ENCODE measurements at places on chromosomes 7 and 10.

DNA sequence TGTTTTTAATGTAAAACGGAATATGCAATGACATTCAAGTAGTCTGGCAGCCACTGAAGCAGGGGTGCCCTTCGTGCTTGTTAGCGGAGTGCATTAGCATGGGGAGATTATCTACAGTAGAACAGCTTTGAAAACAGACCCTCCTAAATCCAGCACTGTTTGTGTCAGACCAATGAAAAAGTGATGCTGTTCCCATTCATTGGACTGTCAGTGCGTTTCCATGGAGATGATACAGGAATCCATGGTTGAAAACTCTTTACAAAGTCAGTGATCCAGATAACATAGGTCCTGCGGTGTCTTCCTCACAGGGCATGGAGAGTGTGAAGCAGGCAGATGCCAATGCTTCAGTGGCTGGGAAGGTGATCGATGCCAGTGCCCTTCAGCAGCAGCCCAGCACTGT lies 73.6 kb downstream of the ITGB8 start:
- DNase-seq: no peak

DNA sequence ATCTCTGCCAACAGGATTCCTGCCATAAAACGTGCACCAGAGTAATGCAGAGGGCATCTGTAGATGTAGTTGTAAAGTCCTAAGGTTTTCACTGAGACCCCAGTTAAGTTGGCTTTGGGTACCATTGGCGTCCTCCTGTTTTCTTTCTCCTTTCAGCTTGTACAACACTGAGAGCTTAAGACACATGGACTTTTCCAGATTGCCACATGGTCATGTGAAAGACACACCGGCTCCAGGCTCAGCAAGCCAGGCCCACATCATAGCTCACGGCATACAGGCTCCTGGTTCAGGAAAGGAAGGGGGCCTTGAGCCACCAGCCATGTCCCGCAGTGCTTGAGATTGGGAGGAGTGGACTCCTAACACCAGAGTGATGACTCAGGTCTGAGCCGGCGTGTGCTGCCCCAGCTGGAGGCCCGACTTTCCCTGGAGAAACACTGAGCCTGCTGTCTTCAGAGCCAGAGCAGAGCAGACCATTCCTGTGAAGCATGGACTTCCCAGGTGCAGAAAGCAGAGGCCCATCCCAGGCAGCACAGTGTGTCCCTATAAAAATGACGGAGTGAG lies 252.7 kb downstream of the PRPF18 start:
- DNase-seq: no peak

DNA sequence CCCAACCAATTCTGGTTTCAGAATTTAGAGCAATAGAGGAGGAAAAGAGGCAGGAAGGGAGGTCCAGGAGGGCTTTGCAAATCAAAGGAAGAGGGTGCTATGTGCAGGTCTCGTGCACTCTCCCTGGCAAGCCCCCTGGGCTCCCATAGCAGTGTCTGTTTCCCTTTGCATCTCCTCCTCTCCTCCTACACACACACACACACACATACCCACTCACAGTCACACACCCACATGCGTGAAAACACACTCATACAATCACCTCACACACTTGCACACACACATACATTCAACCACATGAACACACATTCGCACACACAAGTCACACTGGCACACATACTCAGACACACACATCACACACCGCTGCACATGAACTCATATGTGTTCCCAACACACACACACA lies 105.3 kb downstream of the OAT start:
- no peak for DNase-seq

DNA sequence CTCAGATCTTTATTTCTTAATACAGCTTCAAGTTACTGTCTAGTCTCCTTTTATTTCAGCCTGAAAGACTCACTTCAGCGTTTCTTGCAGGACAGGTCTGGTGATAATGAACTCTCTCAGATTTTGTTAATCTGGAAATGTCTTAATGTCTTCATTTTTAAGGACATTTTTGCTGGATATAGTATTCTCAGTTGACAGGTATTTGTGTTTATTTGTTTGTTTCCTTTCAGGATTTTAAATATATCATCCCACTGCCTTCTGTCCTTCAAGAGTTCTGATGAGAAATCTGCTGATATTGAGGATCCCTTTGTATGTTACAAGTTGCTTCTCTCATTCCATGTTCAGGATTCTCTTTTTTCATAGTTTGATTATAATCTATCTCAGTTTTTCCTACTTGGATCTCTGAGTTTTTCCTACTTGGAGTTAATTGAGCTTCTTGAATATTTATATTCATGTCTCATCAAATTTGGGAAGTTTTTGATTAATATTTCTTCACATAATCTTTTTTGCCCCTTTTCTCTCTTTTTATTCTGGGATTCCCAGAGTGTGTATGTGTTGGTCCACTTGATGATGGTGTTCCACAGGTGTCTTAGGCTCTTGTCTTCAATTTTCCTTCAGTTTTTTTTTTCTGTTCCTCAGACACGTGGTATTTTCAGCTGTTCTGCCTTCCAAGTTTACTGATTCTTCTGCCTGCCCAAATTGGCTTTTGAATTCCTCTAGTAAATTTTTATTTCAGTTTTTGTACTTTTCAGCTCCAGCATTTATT lies 49.9 kb downstream of the PTEN start:
- no peak for DNase-seq

DNA sequence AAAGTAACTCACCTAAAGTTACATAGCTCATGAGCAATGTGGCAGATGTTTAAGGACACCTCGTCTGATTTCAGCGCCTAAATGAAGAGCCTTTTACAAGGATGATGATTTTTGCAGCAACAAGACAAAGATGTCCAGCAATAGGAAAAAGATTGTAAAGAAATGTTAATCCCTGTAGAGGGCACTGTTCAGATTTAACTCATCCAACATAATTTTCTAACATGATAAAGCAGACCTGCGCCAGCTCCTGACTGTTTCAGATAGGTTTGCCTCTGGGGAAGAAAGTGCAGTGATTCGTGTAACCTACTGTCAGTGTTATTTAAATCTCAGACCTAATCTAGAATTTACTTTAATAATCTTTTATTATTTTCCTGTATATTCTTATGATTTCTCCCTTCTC lies 595.2 kb downstream of the AUTS2 start:
- peak; percentile 19 for DNase-seq

DNA sequence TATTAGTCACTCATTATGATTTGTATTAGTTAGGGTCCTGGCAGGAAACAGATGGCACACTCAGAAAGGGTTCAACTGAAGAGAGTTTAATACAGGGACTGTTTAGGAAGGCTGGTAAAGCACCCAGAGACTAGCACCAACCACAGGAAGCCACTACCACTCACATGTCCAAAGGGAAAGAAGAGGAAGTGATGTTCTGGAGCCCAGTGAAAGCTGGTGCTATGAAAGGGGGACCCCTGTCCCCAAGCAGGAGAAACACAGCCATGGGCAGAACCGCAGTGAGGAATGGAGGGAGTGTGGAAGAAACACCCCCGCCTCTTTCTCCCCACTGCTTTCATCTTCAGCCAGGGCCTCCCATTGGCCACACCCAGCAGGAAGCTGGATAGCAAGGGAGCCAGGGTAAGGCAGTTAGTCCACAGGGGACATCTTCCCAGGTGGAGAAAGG lies 3.2 kb upstream of the VSIR start:
- DNase-seq: no peak

- DNase-seq: peak; percentile 69
Measured at GRCh38 chr10:43407148-43407575, 1.8 kb downstream of the HNRNPF start.

DNA sequence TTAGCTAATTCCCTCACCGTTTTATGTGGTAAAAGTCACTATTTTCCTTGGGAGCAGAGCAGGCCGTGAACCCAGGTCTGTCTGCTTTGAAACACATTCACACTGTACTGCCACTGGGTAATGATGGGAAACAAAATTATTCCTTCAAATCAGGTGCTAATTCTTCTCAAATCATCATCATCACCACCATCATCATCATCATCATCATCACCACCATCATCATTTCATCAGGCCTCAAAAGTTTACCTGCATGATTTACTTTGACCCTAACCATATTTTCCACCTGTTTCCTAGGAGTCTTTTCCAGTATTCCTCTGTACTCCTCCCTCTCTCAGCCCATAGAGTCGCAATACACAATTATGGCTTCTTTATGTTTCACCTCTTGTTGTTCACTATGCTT lies 220.5 kb downstream of the GLI3 start:
- no peak for DNase-seq

- no peak for DNase-seq
Measured at GRCh38 chr10:113979409-113979808, 64.3 kb upstream of the ADRB1 start.

GRCh38 chr10:121303287-121303890 lies 294.9 kb downstream of the FGFR2 start:
- DNase-seq: no peak

- no peak for DNase-seq
Measured at GRCh38 chr7:123645516-123645915, 10.2 kb upstream of the LMOD2 start.

DNA sequence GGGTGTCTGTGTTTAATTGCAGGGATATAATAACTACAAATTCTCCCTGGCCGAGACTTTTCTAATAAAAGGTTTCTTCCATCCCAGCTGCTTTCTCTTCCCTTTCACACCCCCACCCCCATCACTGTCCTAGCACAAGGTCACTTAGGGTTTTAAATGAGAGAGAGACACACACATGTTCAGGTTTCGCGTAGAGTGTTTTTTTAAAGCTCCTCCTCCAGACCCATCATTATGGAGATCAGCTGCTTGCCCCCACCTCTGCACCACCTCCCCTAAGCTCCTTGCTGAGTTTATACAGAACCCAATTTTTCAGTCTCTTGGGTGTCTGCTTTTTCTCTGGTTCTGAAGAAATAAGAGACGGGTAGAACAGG lies 18.6 kb downstream of the LRMDA start:
- DNase-seq: no peak

- DNase-seq: no peak
Measured at GRCh38 chr10:126592901-126593300, 77.6 kb downstream of the C10orf90 start.

- no peak for DNase-seq
Measured at GRCh38 chr7:15228831-15229230, 326.3 kb upstream of the DGKB start.

DNA sequence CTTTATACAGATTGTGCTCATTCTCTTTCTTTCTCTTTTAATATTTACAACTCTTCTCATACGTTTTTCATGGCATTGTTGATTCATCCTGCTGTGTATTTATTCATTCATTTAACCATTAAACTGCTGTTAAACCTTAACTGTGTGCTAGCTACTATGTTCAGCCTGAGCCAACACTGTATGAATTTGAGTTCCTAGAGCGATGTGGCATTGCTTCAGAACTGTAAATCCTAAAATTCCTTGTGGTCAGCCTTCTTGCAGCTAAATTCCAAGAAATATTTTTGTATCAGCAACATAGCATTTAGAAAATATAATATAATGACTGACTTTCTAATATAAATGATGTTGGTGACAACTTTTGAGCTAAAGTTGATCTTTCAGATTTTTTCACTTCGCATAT lies 184.7 kb upstream of the FZD1 start:
- no peak for DNase-seq

GRCh38 chr10:1177936-1178335 lies 121.8 kb downstream of the WDR37 start:
- DNase-seq: no peak

DNA sequence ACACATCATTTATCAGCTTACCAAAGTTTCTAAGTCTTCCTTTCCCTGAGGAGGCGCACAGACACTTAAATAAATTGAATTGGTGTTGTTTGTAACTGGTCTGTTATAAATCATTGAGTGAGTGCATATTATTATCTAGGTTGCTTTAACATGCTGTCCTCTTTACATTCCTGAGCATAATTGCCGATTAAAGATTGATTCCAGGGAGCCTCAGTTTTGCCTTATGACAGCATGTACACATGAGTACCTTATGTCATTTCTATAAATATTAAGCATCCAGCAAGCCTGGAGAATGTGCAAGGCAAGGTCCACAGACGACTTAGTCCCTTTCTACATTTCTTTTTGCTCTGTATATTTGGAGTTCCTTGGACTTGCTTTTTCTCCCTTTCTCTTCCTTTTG lies 177.9 kb upstream of the STEAP4 start:
- DNase-seq: no peak

GRCh38 chr7:22361320-22361719 lies 4.4 kb upstream of the RAPGEF5 start:
- DNase-seq: no peak

- DNase-seq: peak; percentile 65
Measured at GRCh38 chr10:106795619-106796018, 368.9 kb downstream of the SORCS1 start.

GRCh38 chr10:98323221-98324164 lies 55.5 kb upstream of the LOXL4 start:
- DNase-seq: no peak

GRCh38 chr7:47884675-47885074 lies 63.6 kb downstream of the PKD1L1 start:
- DNase-seq: no peak

GRCh38 chr10:47188156-47188555 lies 111.8 kb upstream of the GDF10 start:
- no peak for DNase-seq

DNA sequence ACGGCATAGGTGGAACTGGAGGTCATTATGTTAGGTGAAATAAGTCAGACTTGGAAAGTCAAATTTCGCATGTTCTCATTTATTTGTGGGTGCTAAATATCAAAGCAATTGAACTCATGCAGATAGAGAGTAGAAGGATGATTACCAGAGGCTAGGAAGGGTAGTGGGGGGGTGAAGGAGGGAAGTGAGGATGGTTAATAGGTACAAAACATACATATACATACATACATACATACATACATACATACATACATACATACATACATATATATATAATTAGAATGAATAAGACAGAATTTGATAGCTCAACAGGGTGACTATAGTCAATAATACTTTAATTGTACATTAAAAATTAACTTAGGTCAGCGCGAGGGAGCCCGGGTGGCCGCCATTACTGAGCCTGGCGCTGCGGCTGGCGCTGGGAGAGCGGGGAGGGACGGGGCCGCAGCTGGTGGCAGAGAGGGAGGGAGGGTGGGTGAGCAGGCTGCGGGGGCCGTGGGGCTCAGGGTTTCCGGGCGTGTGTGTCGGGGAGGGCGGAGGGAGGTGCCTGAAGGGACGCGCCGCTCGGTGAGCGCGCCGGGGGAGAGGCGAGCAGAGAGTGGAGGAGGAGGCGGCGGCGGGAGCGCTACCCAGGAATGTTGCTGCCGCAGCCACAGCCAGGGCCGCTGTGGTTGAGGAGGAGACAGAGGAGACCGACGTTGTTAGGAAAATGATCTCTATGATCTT lies 85.8 kb upstream of the EGFR start:
- no peak for DNase-seq

- no peak for DNase-seq
Measured at GRCh38 chr7:133836666-133837065, 290.5 kb upstream of the LRGUK start.

DNA sequence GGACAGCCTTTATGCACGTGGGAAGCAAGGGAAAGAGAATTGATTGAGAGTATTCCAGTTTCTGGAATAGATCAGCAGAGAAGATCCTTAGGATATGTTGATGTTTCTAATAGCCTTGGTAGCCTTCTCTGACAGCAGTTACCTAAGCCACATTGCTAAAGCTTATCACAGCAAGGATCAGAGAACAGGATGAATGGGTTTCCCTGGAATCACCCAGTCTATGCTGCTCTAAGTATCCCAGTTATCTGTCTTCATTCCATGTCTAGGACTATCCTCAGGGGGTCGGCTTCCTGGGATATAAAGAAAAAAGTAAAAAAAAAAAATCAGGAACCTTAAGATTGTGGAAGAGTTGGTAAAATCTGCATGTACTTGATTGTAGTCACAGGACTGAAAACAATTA lies 352.0 kb upstream of the AKR1E2 start:
- DNase-seq: no peak

GRCh38 chr7:80675090-80675489 lies 36.6 kb downstream of the CD36 start:
- DNase-seq: no peak

GRCh38 chr7:4633012-4633411 lies 49.1 kb upstream of the FOXK1 start:
- no peak for DNase-seq

GRCh38 chr10:28981007-28981406 lies 303.7 kb downstream of the BAMBI start:
- no peak for DNase-seq
